ENCODE measurements at places on chromosomes 11 and 22.

GRCh38 chr11:125062931-125063428 lies at the start of gene SLC37A2:
Gene SLC37A2 (plus strand): TSS chr11:125063305. CDS start chr11:125063368, 63 bp downstream.
- DNase-seq = peak; percentile 80

DNA sequence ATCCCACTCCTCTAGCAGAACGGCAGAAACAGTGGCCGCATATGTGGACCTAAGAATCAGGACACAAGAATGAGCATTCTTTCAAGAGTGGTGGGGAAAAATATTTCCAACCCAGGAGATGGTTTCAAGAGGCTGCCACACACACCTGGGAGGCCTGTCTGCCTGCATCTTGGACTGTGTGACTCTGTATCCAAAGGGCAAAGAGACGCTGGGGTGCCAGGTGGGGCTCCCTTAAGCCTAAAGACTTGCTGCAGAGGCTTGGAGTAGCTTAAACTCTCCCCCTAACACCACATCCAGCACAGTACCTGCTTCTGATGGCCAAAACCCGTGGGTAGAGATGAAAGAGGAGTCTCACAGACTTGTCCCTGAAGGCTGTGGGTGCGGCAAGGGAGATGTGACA lies 3.5 kb downstream of the CXCR5 start:
- DNase-seq = no peak

GRCh38 chr11:74783241-74783871 lies 34.7 kb downstream of the RNF169 start:
- DNase-seq = peak; percentile 39

GRCh38 chr11:107587306-107587979 lies 3.5 kb upstream of the ELMOD1 start:
- DNase-seq = no peak

GRCh38 chr11:19524171-19524671 lies 188.4 kb upstream of the NAV2 start:
- DNase-seq = no peak

DNA sequence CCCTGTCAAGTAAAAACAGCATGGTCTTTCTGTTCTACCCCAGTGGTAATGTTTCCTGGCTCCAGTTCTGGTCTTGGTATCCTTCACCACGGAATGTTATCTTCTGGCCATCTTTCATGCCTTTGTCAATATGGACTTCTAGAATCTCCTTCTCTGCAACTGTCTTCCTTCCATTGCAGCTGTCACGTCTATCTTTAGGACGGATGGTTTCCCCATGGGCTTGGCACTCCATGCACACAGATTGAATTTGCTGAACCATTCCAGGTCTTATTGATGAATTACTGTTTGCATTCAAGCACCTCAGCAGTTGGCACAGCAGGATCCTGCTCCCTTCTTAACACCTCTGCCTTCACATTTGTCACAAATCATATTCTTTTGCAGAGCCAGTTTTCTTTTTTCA lies 44.9 kb upstream of the SLC25A18 start:
- no peak for DNase-seq

GRCh38 chr11:1323774-1324173 lies 14.3 kb upstream of the TOLLIP start:
- no peak for DNase-seq

- no peak for DNase-seq
Observed at GRCh38 chr11:12239396-12239795, 129.0 kb downstream of the MICAL2 start.

DNA sequence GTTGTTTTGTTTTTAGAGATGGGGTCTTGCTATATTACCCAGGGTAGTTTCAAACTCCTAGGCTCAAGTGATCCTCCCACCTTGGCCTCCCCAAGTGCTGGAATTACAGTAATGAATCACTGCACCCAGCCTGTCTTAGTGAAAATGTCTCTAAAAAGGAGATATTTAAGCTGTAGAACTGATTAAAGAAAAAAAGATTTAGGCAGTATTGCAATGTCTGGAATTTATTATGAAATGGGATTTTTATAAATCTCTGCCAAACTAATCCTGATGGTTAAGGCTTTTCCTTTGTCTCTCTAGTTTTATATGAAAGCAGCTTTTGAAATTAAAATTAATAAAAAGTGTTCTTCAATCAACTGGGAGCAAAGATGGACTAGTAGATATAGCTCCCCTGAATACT lies 2.1 kb downstream of the PLAAT3 start:
- DNase-seq = no peak

GRCh38 chr22:44918166-44918924 lies 91.5 kb downstream of the PHF21B start:
- DNase-seq = no peak
